ENCODE measurements at places on chromosomes 3 and 15.

GRCh38 chr3:17078926-17079465 lies 194.2 kb downstream of the PLCL2 start:
- no peak for DNase-seq

- no peak for DNase-seq
Measured at GRCh38 chr3:161358488-161358887, 12.8 kb downstream of the SPTSSB start.

- DNase-seq, result no peak
Measured at GRCh38 chr3:173009410-173009809, 131.6 kb downstream of the SPATA16 start.

- no peak for DNase-seq
Measured at GRCh38 chr15:60695713-60696522, 217.0 kb upstream of the ICE2 start.

GRCh38 chr3:38031022-38031994 lies 1.9 kb upstream of the PLCD1 start:
- DNase-seq, result no peak

GRCh38 chr15:81301815-81302399 lies 22.0 kb downstream of the STARD5 start:
- DNase-seq, result no peak

- no peak for DNase-seq
Measured at GRCh38 chr15:63832620-63833019, 1.1 kb downstream of the HERC1 start.

- DNase-seq, result no peak
Measured at GRCh38 chr3:189576486-189576885, 54.7 kb upstream of the TP63 start.

DNA sequence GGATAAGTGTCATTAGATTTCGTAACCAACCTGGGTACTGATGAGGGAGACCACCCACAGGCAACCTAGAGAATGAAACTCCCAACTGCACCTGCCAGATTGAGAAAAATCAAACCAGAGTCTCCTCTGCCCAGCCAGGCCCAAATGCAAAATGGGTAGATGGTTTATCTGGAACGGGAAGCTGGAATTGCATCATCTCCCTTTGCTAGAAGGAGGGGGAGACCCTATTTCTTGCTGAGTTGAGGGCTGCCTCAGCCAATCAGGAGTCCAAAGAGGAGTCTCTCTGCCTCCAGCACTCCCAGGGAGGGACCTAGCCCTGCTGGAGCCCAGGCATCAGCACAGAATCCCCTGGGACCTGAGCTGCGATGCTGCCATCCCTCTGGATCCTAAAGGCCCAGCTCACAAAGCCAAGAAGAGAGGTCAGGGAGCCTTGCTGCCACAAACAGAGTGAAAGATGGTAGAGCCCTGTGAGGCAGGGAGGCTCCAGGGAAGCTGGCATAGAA lies 8.1 kb downstream of the RMDN3 start:
- DNase-seq, result no peak
